ENCODE measurements at places on chromosomes 1 and 21.

DNA sequence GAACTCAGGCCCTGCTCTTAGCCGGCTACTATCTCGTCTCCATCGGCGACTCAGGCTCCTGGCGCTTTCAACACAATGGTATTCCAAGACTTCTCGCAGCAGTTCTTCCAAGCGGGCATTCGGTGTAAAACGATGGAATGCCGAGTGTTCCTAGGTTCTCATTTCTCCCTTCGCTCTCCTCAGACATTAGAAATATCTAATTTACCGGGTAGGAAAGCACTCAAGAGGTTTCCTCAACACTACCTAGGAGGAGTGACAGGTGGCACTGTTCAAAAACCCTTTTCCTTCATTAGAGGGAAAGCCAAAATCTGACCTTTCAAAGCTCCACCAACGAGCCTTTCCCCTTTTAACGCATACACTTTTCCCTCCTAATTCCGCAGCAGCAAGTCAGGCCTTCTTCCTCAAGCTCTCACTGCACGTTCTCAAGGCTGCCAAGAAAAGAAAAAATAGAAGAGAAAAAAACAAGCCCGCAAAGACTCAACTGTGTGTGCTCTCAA lies 601 bp downstream of the UBE2G2 start:
- no peak for DNase-seq

DNA sequence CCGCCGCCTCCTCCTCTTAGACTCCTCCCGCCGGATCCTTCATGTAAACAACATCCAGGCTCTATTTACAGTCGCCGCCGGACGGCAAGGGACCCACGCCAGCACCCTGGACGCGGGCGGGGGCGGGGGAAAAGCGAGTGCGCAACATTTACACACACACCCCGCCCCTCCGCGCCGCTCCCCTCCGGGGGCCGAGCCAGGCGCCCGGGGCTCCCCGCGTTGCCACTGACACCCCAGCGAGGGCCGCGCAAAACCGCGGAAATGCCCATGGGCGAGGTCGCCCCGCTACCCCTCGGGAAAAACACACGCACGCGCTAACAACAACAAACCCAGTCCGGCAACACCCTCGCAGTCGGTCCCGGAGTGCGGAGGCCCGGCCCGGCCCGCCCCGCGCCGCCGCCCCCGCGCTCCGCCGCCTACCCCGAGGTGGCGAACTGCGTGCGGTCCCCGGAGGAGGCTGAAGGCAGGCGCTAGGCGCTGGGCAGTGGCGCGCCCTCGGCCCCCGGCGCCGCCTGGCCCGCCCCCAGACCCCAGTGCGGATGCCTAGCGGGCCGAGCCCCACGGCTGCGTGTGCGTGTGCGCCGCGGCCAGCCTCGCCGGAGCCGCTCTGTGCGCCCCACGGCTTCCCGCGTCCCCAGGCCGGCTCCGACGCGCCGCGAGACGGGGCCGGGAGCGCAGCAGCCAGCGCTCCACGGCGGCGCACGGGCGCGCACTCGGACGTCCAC lies 81.1 kb upstream of the AK4 start:
- peak; percentile 81 for DNase-seq

DNA sequence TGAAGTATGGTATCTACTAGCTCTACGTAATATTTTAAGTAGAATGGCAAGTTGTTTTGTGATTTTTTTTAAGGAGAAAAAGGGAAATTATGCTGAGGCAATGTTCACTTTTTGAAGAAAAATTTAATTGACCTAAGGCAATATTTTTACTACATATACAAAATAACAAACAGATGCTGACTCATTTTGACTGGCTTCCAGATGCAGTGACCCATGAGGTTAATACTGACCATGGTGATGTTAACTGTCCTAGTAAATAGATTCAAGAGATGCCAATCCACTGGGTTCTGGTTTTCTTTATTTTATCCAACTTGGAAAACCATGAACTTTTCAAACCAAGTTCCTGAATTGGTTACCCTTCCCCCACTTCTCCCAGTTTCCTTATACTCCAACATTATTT lies 154.9 kb downstream of the CRB1 start:
- DNase-seq: no peak

DNA sequence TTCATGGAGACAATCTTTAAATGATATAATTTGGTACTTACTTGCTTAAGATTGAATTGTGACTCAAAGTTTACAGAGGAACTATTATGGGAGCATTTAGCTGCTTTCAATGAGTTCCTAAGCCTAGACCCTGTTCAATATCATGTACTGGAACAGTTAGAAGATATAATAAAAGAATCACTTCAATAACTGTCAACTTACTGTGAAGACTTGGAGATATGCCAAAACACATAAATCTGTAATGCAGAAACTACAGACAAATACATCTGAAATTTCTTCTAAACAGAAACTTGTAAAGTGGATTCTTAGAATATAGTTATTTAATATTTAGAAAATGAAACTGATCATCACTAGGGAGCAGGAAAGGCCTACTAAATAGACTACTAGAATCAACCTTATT lies 259.3 kb downstream of the HLX start:
- DNase-seq: no peak

DNA sequence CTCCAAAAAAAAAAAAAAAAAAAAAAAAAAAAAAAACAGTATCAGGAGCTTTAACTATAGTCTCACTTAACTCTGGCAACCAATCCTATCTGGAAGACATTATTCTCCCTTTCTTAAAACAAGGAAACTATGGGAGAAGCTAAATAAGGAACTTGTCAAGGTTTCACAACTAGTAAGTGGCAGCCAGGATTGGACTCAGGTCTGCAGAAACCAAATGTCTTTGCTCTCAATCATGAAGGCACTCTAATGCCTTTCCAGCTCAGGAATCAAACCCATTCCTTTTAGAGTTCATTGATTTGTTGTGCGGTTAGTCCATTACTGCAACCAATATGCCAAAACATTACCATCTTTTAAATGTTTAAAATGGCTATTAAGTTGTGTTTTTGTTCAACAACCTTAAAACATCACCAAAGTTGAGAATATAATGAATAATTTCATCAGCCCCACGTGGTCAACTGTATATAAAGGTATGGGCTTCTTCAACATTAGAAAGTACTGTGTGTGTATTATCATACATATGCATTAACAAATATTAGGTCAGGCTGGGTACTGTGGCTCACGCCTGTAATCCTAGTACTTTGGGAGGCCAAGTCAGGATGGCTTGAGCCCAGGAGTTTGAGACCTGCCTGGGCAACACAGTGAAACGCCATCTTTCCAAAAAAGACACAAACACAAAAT lies 1.5 kb downstream of the EPRS1 start:
- no peak for DNase-seq

DNA sequence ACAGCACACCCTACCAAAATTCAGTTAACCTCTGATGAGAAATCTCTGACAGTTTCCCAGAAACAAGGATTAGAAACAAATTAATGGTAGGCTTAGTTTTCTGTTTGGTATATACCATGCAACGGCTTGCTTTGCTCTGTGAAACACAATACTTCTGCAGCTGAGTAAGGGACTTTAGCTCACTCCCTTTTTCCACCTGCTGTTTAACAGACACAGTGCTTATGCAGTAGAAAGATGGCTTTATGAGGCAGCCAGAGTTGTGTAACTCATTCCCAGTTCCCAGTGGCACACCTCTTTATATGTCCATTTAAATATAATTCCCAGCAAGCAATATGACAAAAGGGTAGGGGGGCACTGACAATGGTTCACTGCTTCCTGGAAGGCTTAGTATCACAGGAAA lies 124.0 kb downstream of the PIGK start:
- no peak for DNase-seq

DNA sequence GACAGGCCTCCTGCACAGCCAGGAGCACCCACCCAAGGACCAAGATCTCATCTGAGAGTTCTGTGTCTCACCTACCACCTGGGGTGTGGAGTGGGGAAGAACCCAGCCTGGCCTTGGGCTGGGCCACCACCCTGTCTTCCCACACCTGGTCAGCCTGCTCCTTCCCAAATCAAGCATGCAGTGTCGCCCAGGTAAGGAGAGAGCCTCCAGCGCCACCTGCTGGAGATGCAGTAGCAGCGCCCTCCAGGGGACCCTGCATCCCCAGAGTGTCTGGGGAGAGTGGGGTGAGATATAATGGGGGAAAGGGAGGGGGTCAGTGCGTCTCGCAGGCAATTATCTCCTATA lies 32.3 kb downstream of the KIAA2013 start:
- no peak for DNase-seq

Measured in omental fat pad (tissue), 4 donors.